ENCODE measurements at places on chromosomes 16 and 17.
A peak's percentile ranks its signal among the peaks of the same experiment; 100 is the strongest.

DNA sequence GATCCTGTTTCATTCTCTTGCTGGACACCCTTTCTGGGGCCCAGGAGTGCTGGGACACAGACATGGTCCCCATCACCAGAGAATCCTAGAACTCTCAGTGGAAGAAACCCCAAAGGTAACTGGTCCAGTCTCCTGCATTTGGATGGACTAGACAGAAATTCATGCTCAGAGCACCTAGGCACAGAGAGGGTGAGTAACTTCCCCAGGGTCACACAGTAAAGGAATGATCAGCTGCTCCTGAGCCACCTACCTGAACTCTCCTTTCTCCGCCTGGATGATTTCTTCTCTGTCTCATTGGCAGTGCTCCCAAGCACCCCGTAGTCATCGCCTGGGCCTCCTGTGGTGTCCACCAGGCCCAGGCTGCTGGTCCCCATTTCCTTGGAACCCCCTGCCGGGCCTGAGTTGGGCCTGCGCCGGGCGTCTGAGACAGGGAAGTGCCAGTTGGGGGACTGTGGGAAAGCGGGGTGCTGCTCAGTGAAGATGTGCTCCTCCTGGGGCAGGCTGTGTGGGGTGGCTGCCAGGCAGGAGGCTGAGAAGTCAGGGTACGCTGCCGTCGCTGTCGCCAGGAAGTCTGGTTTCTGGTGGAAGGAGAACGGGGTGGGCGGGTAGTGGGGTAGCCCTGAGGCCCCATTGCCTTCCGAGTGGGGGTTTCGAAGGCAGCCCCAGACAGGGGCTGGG, 767 bp downstream of the MEOX1 start:
- DNase-seq, result no peak

- peak; percentile 17 for DNase-seq
Observed at GRCh38 chr16:8173111-8173644, 417.1 kb downstream of the TMEM114 start.

DNA sequence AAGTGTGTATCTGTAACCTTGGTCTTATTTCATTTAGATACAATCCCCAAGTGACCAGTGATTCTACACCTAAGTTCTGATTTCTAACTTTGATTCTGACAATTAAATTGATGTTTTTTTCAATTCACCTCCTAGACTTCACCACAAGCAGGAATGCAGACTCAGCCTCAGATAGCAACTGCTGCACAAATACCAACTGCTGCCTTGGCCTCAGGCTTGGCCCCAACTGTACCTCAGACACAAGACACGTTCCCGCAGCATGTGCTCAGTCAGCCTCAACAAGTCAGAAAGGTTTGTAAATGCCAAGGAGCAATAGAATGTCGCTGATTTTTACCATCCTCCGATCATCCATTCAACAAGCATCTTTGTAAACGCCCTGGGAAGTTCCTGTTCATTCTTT, 177.7 kb downstream of the MRTFB start:
- DNase-seq, result no peak

GRCh38 chr17:55681342-55681700, 41.3 kb downstream of the TMEM100 start:
- DNase-seq, result no peak

GRCh38 chr17:83099570-83100181, 20.3 kb downstream of the METRNL start:
- no peak for DNase-seq

DNA sequence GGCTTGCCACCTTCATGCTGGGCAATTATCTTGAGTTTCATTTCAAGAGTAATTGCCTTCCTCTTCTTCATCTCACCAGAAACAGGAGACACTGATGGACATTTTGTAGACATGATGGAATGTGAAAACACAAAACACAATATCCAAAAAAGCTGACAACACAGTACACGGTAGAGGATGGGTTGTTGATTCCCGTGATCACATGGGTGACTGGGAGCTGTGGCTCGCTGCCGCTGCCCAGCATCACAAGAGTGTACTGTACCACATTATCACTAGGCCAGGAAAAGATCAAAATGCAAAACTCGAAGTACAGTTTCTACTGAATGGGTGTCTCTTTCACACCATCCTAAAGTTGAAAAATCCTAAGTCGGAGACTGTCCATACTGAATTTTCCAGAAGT, 7.4 kb downstream of the PTRH2 start:
- no peak for DNase-seq

DNA sequence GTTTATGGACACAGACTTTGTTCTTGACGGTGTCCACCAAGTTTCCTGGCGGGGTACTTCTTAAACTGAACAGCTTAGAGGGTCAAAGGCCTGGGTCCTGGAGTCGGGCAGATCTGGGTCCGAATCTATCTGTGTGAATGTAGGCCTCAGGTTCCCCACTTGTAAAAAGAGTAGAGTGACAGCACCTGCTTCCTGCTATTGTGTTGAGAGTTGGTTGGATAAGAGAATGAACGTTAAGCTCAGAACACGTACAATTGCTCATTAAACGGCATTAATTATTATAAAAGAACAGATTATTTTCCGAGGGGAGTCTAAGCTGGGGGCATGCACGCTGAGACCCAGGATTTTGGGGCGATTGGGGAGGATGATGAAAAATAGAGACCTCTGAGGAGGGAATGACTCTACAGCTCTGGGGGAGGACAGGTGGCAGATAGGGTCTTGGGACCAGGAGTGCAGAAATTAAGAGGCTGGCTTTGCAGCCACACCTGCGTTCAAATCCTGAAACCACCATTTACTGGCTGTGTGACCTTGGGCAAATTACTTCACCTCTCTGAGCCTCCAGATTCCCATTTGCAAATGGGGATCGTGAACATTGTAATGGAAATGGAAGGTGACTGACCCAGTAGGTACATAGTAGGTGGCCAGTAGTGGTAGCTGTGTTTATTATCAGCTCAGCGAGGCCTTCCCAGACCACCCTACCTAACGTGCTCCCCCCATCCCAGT, 862 bp downstream of the CLEC16A start:
- DNase-seq, result no peak

DNA sequence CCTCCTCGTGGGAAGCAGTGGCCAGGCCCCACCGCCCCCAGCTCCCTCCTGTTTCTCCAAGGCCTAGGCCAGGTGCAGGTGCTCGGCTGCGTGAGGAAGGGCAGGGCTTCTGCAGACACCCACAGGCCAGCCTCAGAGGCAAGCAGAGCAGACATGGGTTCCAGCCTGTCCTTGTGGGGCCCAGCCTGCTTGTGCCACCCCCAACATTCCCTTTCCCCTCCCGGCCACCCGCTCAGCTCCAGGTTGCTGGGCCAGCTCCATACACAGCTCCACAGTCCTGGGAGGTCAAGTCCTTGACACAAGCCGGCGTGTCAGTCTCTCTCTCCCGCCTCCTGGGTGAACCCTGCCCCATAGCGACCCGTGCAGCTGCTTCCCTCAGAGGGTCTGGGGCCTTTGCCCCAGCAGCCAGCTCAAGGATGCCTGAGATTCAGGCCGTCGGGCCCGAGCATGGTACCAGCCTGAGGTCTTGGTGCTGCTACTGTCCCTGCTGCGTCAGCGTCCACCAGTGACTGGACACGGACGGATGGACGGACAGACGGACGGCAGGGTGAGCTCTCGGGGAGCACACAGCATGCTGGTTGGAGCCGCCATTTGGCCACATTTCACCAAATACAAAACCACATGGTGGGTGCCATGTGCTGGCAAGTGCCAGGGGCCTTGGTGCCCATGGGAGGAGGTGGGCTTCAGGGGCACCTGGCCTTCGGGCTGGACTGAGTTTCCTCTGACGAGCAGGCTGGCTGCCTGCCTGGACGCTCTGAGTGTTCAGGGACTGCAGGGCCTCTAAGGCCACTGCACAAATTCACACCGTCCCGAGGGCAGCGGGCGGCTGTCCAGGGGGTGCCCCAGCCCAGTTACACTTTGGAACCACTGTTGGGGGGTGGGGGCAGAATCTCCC, 8.0 kb downstream of the SECTM1 start:
- DNase-seq, result no peak

DNA sequence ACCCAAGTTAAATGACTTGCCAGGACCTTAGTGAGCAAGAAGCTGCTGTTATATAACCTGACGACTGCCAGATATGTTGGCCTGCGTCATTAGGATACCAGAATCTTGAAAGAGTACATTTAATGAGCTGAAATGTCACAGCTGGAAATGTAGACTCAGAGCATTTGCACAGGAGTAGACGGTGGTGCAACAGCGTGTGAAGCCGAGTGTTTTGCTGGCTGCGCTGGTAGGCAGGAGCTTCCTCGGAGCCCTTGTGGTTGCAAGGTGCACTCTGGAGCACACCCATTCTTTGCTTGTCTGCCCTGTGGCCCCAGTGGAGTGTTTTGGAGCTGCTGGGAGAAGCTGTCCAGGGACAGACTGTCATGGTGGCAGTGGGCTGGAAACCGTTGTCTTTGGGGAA, 79.3 kb downstream of the BANP start:
- no peak for DNase-seq

GRCh38 chr17:60947543-60947942, 269.9 kb downstream of the BCAS3 start:
- DNase-seq, result no peak

GRCh38 chr16:1152123-1152638, 725 bp upstream of the CACNA1H start:
- DNase-seq, result no peak

DNA sequence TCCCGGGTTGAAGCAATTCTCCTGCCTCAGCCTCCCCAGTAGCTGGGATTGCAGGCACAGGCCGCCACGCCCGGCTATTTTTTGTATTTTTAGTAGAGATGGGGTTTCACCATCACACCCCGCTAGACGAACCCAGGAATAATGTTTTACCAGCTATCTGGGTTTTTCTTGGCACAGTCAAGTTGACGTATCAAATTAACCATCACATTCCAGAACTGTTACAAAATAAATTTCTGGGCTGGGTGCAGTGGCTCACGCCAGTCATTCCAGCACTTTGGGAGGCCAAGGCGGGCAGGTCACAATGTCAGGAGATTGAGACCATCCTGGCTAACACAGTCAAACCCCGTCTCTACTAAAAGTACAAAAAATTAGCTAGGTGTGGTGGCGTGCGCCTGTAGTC, 501.2 kb downstream of the SHISA9 start:
- DNase-seq, result no peak

DNA sequence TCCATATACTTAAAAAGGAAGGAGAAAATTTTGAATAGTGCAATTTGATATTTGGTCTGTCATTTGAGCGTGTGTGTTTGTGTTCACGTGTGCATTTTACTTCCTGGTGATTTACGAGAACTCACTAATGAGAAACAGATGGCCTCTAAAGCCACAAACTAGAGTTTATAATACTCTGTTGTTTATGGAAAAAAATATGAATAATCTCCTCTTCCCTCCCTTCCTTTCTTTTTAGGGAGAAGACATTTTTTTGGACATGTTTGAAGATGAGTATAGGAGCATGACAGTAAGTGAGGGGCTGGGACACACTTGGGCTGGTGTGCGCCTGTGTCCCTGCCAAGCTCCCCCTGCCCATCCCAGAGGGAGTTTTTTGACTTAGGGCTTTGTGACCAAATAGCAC, 102.7 kb downstream of the CLEC16A start:
- peak; percentile 81 for DNase-seq
